Sciatic nerve (tissue), 2 donors: ENCODE measurements at places on chromosomes 11 and 22.

DNA sequence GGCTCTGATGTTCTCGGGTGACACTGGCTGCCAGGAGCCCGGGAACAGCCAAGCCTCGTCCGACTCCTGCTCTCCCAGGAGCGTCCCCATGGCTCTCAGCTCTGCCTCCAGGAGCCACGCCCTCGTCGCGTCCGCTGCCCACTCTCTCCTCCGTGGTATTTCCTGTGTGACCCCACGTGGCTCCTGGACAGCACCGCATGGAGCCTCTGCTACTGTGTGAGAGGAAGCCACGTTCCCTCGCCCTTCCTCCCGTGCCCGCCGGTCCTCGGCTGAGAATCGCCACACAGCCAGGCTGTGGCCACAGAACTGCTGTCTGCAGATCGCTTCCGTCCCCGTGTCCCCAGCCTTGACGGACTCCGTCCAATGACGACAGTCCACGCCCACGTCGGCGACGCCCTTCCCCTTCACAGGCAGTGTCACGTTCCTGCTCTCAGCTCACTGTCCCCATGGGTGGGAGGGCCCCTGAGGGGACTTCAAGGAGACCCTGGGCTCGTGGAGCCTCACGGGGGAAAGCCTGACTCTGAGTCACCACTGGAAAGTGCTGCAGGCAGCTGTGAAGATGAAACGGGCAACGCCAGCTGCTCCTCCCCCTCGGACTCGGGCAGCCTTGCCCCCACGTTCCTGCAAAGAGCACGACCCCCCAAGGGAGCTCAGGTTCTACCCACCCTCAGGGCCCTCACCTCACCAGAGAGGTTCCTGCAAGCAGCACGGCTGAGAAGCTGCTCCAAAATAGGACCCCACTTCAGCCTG, 458.5 kb downstream of the BRD1 start:
- DNase-seq = peak; percentile 51

DNA sequence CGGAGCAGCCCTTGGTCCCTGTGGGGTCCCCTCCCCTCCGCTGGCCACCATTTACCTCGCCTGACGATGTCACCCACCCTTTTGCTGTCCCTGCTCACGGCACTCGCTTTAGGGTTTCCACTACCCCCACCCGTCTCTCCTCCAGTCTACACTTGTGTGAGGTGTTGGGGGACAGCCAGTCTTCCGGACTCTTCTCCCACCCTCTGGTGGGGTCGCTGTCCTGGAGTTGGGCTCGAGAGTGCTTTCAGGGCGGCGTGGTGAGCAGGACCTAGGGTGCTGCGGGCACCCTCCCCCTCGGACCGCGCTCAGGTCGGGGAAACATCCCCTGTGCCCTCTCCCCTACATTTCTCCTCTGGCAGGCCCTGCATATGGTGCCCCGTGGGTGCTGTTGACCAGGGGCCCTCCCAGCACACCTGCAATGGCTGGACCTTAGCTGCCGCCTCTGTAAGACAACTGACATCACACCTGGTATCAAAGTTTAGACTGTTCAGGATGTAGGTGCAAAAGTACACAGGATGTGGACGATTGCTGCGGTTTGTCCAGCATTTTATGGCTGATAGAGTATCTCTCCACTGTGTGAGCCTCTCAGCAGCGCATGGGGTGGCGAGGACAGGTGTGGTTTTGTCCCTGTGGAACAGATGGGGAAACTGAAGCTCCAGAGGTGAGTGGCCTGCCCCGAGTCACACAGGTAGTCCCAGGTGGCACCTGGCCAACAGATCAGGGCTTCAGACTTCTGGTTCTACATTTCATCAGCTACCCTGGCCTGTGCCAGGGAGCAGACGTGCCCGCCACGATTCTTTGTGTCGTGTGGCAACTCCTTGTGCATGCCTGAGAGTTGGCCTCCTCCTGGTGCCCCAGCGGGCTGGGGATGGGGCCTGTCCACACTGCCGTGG, 1.2 kb downstream of the GRK2 start:
- peak; percentile 65 for DNase-seq

GRCh38 chr11:15668718-15669117, 554.0 kb downstream of the INSC start:
- DNase-seq = no peak

GRCh38 chr11:1779806-1780699, 16.3 kb upstream of the CTSD start:
- no peak for DNase-seq

GRCh38 chr11:71206186-71206585, 46.2 kb downstream of the SHANK2 start:
- peak; percentile 41 for DNase-seq

GRCh38 chr11:133350045-133350444, 182.3 kb downstream of the OPCML start:
- DNase-seq = no peak

GRCh38 chr11:34575261-34575660, 45.6 kb upstream of the EHF start:
- no peak for DNase-seq

- no peak for DNase-seq
These were observed 6.1 kb upstream of the B3GAT1 start for GRCh38 chr11:134417871-134418840.

DNA sequence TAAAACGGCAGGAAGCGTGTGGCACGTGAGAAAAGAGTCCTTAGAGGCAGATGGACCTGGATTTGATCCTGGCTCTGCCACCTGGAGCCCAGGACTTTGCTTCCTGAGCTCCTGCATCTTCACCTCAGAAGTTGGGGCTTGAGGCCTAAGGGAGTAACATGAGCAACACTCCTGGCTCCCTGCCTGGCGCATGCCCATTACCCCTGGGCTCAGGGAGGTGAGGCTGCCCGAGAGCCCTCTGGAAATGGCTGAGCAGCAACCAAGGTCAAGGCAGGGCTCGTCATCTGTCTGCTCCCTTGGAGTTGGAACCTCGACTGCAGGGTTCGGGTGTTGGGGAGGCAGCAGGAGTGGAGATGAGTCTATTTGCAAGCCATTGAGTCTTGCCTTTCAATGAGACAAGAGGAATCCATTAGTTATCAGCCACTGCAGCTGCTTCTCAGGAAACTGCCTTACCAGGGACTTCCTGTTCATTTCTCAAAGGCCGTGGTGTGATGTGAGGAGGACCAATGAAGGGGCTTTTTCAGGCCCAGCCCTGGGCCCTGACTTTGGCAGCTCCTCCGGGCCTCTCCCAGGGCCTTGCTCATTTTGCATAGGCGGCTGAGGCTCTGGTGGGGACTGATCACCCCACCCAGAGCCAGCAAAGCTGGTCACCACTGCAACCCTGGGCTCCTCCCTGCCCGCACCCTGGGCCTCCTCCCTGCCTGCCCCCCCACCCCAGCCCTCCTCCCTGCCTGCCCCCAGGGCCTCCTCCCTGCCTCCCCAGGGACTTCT, 6.4 kb downstream of the FADS2 start:
- no peak for DNase-seq
